Activated gamma-delta T cell treated with anti-CD3 and anti-CD28 coated beads, Interleukin-2, amount 50 U/mL, for 16 hours (primary cell): ENCODE measurements at places on chromosomes 12 and 14.

- DNase-seq: no peak
These were observed 3.8 kb downstream of the DHRS2 start for GRCh38 chr14:23639891-23640523.

DNA sequence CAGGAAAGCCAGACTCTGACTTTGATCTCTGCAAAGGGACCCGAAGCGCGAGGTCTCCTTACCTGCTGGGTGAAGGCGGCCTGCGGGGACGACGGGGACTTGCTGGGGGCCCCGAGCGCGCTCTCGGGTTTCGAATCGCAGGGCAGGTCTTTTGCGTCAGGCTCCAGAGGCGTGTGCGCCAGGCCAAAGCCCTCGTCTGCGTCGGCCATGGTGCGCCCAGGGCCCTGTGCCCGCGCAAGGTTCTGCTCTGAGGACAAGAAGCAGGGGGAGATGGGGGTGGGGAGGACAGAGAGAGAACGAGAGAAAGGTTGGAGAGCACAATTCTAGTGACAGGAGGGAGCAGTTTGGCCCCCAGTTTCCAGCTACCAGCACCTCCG is 2.3 kb downstream of the TBX5 start:
- no peak for DNase-seq

DNA sequence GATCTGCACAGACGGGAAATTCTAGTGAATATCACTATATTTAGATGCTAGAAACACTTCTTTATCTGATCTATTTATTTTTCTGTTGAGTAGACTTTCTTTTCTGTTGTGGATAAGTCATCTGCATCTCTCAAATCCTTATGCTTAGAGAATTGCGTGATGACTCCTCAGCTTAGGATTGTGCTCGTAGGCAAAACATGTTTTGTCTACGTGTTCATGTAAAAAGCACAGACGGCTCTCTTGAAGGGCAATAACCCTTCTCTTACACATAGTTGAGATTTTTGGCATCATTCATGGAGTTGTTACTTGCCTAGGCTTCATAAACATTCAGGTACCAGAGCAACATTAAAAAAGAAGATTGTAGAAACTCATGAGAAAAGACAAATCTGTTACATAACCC is 18.6 kb downstream of the PPFIBP1 start:
- DNase-seq: no peak

DNA sequence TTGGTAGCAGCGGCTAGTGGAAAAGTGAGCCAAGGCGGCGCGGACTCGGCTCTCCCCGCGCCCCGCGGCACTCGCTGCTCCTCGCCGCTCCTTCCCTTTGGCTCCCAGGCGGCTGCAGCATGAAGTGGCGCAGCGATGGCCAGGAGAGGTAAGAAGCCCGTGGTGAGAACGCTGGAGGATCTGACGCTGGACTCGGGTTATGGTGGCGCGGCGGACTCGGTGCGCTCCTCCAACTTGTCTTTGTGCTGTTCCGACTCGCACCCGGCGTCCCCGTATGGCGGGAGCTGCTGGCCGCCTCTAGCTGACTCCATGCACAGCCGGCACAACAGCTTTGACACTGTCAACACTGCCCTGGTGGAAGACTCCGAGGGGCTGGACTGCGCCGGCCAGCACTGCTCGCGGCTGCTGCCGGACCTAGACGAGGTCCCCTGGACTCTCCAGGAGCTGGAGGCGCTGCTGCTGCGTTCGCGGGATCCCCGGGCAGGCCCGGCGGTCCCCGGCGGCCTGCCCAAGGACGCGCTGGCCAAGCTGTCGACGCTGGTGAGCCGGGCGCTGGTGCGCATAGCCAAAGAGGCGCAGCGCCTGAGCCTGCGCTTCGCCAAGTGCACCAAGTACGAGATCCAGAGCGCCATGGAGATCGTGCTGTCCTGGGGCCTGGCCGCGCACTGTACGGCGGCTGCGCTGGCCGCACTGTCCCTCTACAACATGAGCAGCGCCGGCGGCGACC is 225.6 kb upstream of the CRY1 start:
- DNase-seq: no peak

GRCh38 chr12:120849765-120850164 is 54.4 kb downstream of the SPPL3 start:
- DNase-seq: no peak

- no peak for DNase-seq
These were observed 88.8 kb downstream of the GALNT8 start for GRCh38 chr12:4809013-4809448.

DNA sequence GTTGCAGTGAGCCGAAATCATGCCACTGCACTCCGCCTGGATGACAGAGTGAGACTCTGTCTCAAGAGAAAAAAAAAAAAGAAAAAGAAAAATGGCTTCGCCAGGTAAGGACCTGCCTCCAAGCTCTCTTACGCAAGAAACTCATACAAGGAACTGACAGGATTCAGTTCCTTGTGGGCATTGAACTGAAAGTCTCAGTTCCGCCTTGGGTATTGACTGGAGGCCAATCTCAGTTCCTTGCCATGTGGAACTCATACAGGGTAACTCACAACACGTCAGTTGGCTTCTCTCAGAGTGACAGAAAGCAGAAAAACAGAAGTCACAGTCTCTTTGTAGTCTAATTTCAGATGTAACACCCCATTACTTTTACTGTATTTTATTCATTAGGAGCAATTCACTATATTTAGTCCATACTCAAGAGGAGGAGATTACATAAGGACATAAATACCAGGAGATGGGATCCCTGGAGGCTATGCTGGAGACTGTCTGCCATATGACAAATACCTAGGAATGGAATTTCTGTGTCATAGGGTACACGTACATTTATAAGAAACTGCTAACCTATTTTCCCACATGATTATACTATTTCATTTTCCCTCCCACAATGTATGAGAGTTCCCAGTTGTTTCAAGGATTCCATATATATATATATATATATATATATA is 11.4 kb upstream of the NOPCHAP1 start:
- no peak for DNase-seq

- no peak for DNase-seq
These were observed 43.4 kb downstream of the SMIM41 start for GRCh38 chr12:52122904-52123303.

DNA sequence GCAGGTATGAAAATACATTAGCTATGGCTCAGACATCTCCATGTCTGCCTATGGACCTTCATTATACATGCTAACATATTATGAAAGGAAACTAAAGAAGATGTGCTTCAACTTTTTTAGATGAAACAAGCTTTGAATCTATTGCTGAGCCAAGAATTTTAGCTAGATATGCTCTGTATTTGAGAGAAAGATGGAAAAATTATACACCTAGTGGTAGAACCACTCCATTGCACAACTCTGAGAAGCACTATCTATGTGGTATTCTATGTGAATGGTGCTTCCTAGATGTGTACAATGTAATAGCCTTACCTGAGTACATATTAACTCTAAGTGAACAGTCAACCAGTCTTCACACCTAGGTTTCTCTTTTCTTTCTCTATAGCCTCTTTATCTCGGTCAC is 17.3 kb downstream of the EPYC start:
- no peak for DNase-seq

DNA sequence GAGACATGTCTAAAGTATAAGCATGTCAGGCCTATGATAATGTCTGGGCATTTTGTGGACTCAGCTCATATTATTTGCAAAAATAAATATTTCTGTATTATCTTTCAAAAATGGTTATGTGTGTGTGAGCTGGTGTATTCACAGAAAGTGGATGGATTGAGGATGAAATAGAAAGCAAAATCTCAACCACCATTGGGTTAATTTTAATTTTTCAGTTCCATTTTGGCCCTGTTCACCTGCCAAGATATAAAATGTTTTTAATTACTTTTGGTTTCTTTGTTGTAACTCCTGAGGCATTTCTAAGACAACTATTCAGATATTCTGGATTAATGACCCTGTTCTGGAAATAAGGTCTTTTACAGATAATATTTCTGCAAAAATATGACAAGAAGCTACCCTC is 232.7 kb upstream of the PPFIA2 start:
- DNase-seq: no peak

GRCh38 chr12:88225776-88226175 is 83.7 kb downstream of the TMTC3 start:
- no peak for DNase-seq

- no peak for DNase-seq
These were observed 6.9 kb upstream of the LYZ start for GRCh38 chr12:69341328-69341727.

DNA sequence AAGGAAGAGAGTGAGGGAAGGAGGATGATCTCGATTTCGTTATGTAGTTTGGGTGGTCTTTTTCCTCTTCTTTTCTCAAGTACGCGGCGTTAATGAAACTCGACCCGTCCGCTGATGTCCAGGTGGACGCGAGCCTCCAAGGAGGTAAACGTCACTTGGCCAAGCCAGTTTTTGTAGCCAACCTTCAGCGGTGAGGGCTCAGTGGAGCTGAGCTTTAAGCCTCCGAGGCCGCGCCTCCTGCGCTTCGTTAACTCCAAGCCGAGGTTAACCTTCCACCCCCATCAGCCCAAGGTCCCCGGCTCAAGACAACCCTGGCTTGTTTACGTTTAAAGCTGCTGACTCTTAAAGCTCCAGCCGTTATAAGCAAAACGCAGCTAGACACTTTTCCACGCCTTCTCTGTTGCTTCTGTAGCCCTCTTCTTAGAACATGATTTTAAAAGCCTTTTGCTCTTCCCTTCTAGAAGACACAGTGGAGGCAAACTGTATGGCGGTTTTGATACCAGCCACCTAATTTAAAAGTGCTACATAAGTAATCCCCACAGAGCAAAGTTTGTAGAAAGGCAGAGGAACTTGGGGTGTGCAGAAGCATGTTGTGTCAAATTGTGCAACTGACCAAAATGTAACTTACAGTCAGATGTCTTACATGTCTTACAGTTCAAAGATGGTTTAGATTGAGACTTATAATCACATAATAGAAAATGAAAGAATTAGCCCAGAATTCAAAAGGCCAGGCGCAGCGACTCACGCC is 923 bp upstream of the ITPR2 start:
- DNase-seq: peak; percentile 9

DNA sequence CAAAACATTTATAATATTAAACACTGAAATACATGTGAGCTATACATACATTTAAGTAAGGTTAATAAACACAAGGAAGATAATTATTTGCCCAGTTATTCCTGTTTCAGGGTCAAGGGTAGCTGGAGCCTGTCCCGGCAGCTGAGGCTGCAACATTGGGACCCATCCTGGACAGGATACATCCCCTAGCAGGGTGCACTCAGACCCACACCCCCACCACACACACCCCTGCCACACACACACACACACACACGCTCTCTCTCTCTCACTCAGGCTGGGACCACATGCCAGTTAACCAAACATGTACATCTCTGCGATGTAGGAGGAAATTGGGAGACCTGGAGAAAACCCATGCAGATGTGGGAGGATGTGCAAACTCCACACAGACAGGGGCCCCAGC is 112.6 kb upstream of the TMCC3 start:
- no peak for DNase-seq

- peak; percentile 55 for DNase-seq
These were observed 14.9 kb upstream of the IRF2BPL start for GRCh38 chr14:77043177-77043983.

DNA sequence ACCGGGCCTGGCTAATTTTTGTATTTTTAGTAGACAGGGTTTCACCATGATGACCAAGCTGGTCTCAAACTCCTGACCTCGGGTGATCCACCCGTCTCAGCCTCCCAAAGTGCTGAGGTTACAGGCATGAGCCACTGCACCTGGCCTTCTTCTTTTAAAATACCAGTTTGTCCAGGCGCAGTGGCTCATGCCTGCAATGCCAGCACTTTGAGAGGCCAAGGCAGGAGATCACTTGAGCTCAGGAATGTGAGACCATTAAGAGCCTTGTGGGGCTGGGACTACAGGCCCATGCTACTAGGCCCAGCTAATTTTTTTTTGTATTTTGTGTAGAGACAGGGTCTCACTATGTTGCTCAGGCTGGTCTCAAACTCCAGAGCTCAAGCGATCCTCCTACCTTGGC is 8.1 kb upstream of the PEBP1 start:
- no peak for DNase-seq

GRCh38 chr12:5213336-5213735 is 169.7 kb downstream of the KCNA5 start:
- DNase-seq: no peak
